ENCODE measurements at places on chromosomes 3 and 15.

- DNase-seq: no peak
Observed at GRCh38 chr3:116020989-116021388, 397.7 kb downstream of the GAP43 start.

- DNase-seq: no peak
Observed at GRCh38 chr15:50590288-50590687, 43.8 kb upstream of the USP50 start.

DNA sequence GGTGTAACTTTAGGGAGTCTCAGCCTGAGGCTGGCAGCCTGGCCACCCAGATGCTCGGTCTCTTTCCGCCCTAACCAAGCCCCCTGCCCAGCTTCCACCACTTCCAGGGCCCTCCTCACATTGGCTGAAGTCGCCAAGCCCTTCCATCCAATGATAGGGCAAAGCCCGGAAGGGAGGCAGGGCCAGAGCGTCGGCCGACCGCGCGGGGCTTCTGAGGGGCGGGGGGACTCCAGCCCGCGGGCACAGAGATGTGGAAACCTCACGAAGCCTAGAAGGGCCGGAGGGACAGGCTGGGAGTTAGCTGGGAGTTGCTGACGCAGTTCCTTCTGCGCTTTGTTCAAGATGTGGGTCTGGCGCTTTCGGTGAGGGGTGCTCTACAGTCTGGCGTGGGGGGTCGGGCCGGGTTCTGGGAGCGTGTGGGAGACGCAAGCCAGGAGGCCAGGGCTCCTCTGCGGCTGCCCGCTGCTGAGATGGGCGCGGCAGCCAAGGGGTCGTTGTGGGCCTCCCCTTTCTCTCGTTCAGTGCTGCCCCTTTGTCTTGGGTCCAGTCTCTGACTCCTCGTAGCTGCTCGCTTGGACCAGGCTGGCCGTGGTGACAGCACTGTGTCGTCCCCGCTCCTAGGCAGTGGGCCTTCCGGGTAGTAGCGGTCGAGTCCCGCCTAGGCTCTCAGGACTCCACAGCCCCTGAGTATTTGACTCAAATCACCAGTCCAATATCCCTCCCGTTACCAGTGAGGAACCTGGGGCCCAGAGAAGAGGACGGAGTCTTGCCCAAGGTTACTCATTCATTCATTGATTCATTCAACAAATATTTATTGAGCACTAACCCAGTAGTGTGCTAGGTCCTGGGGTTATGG lies at the start of gene ZNF660:
Gene ZNF660, plus strand, starts transcription at position 319 of the 856 bp plus-strand sequence. CDS start 9,230 bp downstream, outside the sequence.
- DNase-seq: no peak

DNA sequence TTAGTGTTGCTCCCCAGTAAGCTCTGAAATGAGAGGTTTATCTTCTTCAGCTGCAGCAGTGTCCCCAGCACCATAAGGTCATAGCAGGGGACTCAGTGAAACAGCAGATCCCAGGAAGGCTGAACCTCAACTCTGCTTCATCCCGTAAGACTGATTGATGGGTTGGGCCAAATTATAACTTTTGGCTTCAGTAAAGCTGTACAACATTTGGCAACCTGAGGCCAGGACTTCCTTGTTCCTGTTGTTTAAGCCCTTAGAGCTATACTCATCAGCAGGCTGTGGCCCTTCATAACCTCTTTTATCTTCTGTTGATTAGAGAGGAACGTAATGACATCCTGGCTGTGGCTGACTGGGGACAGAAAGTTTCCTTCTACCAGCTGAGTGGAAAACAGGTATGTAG lies 29.0 kb downstream of the IFT122 start:
- DNase-seq: no peak

GRCh38 chr3:190716211-190716610 lies 146.3 kb downstream of the GMNC start:
- DNase-seq: no peak

- DNase-seq: no peak
Observed at GRCh38 chr3:111862415-111862814, 3.4 kb downstream of the PHLDB2 start.

DNA sequence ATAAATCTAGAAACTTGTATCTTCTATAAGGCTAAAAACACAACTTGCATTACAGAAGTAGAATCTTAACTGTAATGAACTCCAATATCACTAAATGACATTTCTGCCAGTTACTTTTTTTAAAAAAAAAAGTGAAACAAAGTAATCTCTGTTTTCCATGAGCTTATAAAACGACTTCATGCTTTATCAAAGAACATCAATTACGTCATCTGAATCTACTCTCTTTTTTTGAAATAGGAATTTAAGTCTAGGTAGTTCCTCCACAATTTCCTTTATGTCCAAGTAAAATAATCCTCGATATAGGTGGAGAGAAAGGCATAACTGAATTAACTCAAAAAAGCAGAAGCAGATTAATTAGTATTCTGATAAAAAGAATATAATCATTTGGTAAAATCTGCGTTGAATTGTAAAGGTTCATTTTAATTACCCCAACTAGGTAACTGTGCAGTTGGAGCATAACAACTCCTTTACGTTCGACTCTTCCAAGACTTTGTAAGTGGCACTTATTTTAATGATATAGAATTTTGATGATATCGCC lies 1.4 kb downstream of the UACA start:
- DNase-seq: no peak

- DNase-seq: no peak
Observed at GRCh38 chr15:45201557-45201859, 13.7 kb upstream of the SHF start.

- DNase-seq: no peak
Observed at GRCh38 chr3:55780913-55781312, 293.8 kb upstream of the WNT5A start.

DNA sequence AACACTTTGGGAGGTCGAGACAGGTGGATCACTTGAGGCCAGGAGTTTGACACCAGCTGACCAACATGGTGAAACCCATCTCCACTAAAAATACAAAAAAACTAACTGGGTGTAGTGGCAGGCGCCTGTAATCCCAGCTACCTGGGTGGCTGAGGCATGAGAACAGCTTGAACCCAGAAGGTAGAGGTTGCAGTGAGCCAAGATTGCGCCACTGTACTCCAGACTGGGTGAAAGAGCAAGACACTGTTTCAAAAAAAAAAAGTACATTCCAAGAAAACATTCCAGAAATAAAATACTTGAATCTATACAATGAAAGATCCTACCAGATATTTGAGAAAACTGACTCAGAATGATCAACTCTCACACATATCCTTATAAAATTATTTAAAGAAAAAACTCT lies 30.4 kb downstream of the TFDP2 start:
- DNase-seq: no peak

DNA sequence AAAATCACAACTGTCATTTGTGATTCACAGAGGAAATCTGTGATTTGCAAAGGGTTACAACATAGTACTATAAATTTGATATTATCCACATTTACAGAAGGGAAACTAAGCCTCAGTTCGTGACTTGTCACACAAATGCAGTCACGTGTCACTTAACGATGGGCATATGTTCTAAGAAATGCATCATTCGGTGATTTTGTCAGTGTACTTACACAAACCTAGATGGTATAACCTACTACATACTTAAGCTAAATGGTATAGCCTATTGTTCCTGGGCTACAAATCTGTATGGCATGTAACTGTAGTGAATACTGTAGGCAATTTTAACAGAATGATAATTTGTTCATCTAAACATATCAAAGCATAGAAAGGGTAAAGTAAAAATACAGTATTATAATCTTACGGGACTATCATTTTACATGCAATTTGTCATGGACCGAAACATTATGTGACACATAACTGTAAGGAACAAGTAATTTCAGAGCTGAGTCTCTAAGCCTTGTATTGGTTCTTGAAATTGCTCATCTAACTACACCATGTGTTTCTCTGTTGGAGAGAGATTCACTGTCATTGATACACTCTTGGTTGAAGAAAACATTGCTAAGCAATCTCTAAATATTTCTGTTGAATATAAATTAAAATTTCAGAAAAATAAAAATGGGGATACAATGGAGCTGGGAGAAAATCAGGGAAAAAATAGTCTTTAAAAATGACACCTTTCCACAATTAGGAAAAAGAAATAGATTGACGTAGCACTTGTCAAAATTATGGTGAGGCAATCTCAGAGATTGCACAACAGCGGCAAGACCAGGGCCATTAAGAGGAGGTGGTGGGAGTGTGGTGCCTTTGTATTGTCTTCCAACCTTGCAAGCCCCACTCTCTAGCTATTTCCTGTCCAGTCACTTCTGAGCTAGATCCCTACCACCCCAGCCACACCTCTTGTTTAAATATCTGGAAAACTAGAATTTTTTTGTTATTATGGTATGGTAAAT lies 645.8 kb upstream of the TBL1XR1 start:
- no peak for DNase-seq

GRCh38 chr3:76456322-76456721 lies 583.6 kb upstream of the ROBO2 start:
- DNase-seq: no peak

DNA sequence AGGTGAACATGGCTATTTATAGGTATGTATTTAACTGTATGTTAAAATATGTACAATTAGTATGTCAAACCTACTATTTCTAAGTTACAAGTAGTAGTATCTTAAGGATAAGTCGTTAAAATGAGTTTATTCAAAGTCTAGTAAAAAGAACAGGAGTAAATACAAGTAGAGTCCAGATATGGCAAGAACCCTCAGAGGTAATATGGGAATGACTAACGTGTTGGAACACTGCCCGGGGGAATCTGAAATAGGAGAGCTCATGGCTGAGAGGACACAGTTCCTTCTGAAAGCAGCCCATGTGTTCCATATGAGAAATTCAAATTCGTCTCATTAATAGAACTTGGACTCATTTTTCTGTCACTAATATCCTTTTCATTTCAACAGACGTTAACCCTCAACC lies 158.8 kb downstream of the CLSTN2 start:
- no peak for DNase-seq

GRCh38 chr3:153574445-153574844 lies 412.4 kb downstream of the RAP2B start:
- no peak for DNase-seq

- no peak for DNase-seq
Observed at GRCh38 chr15:66515901-66516322, 10.8 kb downstream of the ZWILCH start.

DNA sequence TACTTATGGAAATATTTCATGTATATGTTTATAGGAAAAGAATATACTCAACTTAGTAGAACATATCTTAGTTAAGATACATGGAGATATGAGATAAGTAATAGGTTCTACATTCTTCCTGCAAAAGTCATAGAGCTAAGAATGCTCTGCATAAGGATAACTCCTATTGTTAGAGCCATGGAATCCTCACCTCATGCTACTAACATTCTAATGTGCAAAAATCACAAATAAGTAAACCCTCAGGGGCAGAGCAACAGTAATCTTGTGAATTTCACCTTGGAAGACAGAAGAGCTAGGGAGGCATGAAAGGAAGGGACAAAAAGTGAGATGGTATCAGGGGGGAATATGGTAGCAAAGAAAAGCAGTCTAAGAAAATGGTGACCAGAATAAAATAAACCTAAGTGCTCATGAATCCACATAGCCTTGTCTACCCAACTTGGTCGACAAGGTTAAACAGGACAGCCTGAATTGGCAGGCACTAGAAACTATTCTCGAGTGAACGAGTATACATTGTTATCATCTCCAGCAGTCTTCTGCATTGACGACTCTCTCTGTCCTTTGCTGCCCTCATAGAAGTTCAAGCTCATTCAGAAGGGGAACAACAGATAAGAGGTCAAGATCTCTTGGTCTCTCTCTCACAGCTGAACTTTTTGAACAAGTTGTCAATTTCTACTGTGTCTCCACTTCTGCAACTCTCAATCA lies 52.8 kb downstream of the XRN1 start:
- no peak for DNase-seq

DNA sequence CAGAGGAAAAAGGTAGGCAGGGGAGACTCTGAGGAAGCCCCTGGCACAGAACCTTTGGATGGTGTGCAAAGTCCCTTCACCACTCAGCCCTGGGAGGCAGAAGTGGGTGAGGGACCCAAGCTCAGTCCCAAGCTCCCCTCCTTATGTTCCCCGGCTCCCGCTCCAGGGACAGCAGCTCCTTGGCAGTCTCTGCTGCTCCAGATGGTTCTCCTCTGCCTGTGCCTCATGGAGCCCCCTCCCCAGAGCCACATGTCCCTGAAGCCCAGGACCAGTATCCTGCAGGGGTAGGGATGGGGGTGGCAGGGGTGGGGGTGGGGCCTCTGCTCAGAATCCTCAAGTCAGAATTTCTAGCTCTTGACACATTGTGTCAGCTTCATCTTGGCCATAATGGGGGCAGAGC lies 8.0 kb upstream of the CAMKV start:
- DNase-seq: no peak

DNA sequence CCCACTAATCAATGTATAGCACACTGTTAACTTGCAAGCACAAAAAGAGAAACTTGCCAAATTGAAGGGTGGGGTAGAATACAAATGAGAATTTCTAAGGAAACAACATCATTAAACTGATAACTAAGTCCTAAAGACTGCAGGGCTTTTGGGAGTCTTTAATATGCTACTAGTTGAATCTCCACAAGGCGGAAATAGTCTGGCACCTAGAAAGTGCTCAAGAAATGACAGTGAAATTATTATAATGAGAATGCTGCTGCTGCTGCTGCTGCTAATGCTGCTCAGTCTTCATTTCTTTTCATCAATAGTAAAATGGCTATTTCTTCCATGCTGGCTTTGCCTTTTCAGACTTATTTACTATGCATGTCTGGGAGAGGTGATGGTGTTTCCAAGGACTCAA lies 91.8 kb downstream of the BTD start:
- no peak for DNase-seq

DNA sequence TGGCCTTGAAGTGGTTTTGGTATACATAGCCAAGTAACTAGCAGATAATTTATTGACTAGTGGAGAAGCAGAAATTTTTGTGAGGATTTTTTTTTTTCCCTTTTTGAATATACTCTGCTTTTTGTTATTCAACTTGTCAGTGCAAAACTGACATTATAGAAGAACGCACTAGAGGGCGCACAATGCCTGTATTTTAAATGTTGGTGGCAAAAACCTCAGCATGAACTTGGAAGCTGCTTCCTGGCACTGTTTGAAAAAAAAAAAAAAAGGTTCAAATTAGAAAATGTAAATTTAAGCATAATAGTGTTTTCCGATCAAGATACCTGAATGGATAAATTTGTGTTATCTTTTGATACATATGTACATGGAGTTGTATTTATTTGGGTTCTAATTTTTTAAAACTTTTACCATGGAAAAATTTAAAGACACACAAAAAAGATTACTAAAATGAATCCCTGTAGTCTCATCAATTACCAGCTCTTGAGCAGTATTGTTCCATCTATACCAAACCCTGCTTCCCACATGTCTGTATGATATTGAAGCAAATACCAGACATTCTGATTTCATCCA lies 56.0 kb downstream of the SLC25A26 start:
- DNase-seq: peak; percentile 81

GRCh38 chr3:159472611-159473010 lies 516.0 kb upstream of the IL12A start:
- no peak for DNase-seq

Data from effector memory CD8-positive, alpha-beta T cell (primary cell).